ENCODE measurements at places on chromosomes 2 and 18.
A peak's percentile ranks its signal among the peaks of the same experiment; 100 is the strongest.

DNA sequence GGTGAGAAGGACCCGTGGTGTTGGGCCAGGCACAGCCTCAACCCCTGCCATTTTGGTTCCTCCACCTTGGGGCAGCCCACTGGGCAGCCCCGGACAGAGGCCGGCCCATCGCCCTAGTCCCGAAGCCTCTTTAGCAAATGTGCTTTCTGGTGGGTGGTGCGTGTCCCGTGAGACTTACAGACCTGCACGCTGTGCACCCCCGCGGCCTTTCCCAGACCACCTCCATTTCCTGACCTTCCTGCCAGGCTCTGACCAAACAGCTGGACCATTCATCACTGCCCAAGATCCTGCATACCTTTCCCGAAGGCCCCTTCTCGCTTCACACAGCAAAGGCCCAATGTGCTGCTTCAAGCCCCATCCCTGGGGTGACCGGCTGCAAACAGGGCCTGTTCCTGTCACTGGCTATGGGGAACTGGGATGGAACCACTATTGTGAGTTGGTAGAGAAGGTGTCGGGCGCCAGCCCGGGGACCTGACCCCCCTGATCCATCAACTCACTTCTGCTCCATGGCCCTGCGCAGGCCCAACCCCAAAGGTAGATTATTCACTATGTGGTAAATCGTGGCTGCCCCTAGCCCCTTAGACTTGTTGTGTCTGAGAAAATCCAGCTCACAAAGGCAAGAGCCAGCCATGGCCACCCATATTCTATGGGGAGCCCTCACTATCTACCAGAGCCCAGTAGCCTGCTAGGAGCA lies 341.0 kb downstream of the EIPR1 start:
- no peak for DNase-seq

- no peak for DNase-seq
Observed at GRCh38 chr18:78659748-78660147, 319.9 kb upstream of the SALL3 start.

DNA sequence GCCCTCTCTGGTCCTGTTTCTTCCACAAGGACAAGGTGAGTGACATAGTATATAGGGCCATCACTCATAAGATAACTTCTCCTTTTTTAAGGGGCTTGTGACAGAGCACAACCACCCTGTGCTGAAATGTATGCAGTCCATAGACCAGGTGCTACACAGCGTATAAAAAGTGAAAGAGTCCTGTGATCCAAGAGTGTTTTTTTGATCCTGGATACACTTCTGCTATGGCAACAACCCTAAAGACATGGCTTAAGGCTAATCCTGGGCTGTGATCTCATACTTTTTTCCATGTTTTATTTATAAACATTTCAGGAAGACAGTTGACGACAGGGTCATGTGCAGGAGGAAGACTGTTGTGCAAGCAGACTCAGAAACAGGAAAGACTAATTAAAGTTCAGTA lies 400.5 kb upstream of the TCF4 start:
- DNase-seq: peak; percentile 80

GRCh38 chr2:241726459-241726858 lies 8.0 kb upstream of the D2HGDH start:
- DNase-seq: no peak

GRCh38 chr18:74525741-74526140 lies 8.6 kb upstream of the CNDP1 start:
- no peak for DNase-seq

- DNase-seq: no peak
Observed at GRCh38 chr2:238898534-238899281, 50.8 kb downstream of the TWIST2 start.

DNA sequence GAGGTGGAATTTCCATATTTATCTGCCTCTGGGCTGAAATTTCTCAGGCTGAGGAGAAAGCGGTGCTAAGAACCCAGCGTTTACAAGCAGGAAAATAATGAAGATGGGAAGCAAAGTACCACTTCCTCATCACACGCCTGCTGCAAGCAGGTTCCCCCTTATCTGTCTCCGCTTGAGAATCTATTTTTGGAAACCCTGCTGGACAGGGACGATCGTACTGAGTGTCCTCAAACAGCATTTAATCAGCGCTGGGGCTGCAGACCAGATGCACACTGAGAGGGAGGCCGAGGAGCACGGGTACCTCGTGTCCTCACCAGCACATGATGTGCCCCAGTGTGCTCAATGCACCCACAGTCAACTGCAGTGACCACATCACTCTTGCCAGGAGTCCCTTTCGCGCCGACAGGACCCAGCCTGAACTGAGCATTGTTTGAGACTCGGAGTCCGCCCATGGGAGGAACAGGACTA lies 160.4 kb downstream of the HDAC4 start:
- DNase-seq: no peak

GRCh38 chr2:241334813-241335212 lies 19.1 kb downstream of the SEPTIN2 start:
- no peak for DNase-seq

GRCh38 chr2:38074058-38074763 lies 1.7 kb downstream of the CYP1B1 start:
- no peak for DNase-seq

DNA sequence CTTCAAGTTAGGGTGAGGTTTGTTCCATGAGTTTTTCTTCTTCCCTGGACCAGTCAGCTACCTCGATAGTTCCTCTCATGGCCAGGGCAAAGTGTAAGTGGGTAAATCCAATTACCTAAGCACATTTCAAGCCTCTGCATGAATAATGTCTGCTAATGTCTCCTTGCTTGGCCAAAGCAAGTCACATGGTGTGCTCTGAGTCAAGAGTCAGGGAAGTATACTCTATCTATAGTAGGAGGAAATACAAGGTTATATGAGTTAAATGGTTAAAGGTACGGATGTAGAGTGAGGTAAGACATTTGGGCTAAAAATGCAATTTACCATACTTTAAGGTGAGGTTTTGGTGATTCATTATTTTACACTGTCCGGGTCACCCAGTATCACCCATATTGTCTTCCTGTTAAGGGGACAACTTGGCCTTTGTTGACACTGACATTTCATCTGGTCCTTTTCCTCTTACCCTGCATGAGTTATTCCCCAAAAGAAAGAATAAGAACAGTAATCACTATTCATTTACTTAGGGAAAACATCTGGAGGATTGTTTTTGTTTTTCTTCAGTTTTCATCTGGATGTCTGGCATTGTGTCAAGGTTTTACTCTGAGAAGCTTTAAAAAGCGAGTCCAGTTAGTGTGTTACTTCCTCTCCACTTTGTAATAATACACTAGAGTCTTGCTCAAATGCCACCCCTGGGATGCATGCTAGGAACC lies 405.5 kb downstream of the RND3 start:
- DNase-seq: no peak

DNA sequence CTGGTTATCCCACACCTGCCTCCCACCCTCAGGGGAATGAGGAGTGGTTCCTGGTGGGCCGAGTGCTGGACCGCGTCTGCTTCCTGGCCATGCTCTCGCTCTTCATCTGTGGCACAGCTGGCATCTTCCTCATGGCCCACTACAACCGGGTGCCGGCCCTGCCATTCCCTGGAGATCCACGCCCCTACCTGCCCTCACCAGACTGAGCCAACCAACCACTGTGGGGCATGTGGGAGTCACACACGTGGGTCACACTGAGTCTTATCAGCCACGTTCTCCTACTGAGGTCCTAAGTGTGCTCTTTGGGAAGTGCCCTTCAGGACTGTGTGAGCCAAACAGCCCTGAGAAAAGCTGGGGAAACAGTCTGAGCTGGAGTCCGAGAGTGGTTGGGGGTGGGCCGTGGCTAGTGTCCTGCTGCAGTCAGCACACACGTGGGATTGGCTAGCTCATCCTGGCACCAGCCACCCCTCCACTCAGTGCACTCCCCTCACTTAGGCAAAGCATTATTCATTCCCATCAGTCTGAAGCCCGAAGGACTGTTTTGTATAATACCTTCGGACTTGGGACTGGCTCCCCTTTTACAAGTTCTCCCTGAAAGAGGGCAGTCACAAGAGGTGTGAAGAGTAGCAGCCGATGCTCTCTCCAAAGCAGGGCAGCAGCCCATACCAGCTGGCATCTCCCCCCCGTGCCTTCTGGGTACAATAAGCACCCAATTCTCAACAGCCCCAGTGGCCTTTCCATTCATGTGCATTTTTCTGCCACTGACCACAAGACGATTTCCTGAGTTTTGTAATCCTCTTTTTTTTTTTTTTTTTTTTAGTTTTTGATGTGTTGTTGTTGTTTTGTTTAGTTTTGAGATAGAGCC lies 4.6 kb downstream of the TIGD1 start:
- DNase-seq: no peak

- no peak for DNase-seq
Observed at GRCh38 chr2:7900593-7900992, 781.3 kb upstream of the ID2 start.

GRCh38 chr18:6270771-6271216 lies 143.9 kb downstream of the L3MBTL4 start:
- DNase-seq: no peak

- no peak for DNase-seq
Observed at GRCh38 chr18:63102941-63103744, 216.4 kb downstream of the BCL2 start.

DNA sequence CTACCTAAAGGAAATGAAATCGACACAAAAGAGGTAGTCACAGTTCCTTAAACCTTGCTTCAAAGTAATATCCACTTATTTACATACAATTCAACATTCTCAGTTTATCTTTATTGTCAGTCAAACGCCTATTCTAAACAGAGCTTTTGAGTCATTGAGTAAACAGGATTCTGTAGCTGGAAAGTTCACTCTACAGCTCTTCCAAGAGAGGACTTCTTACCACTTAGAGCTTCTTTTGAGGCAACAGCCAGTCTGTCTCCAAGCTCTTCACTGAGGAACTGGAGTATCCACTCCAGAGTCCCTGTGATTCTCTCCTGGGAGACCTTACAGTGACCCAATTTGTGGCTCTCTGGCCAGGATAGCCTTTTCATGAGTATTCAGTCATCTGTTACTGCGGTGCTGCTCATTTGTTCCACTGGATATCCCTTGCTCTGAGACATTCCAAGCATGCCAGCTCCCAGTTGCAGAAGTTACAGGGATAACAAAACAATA lies 210.9 kb upstream of the OSR1 start:
- no peak for DNase-seq

GRCh38 chr18:23485386-23485785 lies 17.9 kb upstream of the RMC1 start:
- no peak for DNase-seq

GRCh38 chr2:85307527-85307897 lies 20.3 kb downstream of the TGOLN2 start:
- no peak for DNase-seq

GRCh38 chr18:62457877-62458276 lies 64.9 kb upstream of the ZCCHC2 start:
- no peak for DNase-seq

GRCh38 chr2:10407841-10408648 lies 40.1 kb downstream of the ODC1 start:
- peak; percentile 63 for DNase-seq

- no peak for DNase-seq
Observed at GRCh38 chr18:5297597-5297996, 2.1 kb upstream of the ZBTB14 start.

DNA sequence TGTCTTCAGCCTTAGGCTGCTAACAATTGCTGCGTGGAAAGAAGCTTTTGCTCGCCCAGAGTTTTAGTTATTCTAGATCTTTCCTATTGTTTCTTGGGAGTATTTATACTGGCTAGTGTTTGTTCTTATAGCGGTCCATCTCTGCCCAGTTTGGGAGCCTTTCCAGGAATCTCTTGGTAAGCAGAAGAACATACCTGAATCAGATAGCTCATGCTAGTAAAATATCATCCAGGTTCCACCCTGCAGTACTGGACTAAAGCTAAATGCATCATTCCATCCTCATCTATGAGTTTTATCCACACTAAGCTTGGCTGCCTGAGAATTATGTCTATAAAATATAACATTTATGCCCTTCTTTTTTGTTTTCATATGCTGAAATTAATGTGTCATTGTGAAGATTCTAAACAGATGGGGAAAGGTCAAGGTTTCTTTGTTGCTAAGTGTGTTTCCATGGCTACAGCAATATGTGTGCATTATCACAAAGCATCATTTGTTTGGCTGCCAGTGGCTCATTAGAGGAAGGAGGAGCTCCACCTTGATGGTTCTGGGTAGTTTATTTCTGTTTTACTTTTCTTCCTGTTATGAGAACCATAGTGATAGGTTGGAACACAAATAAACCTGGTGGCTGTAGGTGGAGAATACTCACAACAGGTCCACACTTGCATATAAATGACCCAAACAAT lies 182.8 kb downstream of the PIK3C3 start:
- no peak for DNase-seq

DNA sequence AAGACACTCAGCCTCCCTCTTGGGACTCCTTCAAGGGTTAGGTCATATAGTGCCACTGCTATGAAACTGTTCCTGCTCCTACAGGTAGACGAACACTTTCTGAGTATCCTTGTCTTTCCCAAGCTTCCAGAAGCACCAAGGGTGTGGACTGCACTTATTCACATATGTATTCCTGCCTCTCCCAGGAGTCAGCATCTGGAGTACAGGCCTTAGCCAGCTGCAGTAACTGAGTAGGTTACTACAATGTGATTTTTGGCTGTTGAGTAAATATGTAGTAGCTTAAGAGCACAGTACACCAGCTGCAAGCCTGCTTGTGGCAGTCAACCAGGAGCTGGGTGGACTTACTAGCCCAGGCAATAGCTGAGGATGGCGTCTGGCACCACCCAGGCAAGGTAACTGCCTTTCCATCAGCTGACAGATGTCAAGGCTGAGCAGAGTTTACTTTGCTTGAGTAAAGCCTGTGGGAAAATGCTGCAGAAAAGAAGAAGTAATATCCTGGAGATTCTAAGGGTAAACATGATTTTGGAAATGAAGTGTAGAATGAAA lies 14.0 kb upstream of the SCLY start:
- DNase-seq: no peak

DNA sequence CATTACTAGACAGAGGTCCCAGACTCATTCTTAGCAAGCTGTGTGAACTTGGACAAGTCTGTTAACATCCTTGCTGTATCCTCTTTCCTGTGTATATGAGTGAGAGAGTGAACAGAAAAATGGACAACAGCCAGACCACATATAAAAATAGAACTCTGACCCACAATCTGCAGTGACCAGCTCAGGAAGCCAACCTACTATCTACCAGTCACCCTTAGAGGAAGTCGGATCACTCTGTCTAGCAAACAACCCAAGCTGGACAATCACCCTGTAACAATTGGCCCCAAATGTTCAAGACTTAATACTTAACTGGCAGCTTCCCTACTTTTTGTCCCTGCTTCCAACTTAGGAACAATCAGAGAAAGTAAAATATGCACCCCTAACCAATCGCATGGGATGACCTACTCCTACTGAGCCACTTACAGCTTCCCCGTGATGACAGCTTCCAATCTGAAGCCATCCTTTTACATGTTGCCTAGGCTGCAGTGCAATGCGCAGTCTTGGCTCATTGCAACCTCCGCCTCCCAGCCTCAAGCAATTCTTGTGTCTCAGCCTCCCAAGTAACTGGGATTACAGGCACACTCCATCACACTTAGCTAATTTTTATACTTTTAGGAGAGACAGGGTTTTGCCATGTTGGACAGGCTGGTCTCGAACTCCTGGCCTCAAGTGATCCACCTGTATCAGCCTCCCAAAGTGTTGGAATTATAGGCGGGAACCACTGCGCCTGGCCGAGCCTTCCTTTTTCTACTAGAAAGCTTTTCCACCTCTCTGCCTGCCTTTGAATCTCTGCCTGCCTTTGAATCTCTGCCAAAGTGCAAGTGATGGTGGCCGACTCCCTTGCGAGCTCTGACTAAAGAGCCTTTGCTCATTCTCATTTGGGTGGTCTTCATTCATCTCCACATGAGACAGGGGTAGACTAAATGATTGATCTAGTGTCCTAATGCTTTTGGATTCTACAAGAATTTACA lies 158.3 kb upstream of the NDUFV2 start:
- DNase-seq: peak; percentile 79
